ENCODE measurements at places on chromosomes 6 and 20.

- no peak for DNase-seq
Measured at GRCh38 chr6:49937017-49937416, 26.9 kb downstream of the DEFB114 start.

DNA sequence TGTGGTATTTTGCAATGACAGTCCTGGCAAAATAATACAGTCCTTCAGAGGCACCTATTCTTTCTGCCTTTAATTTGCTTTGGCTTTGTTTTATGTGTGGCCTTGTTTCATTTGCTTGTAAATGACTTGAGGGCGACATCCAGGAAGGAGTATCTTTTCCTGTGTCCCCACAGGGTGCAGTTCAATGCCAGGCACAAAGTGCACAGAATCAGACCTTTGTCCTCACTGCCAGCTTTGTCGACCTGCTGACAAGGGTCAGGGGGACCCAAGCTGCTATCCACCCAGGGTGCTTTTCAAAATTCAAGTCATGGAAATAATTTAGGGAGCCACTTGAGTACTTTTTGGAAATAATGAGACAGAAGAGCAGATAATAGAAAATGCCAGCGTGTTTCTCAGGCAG lies 37.0 kb upstream of the CDKN1A start:
- no peak for DNase-seq

- no peak for DNase-seq
Measured at GRCh38 chr20:21901470-21902275, 196.2 kb downstream of the PAX1 start.

DNA sequence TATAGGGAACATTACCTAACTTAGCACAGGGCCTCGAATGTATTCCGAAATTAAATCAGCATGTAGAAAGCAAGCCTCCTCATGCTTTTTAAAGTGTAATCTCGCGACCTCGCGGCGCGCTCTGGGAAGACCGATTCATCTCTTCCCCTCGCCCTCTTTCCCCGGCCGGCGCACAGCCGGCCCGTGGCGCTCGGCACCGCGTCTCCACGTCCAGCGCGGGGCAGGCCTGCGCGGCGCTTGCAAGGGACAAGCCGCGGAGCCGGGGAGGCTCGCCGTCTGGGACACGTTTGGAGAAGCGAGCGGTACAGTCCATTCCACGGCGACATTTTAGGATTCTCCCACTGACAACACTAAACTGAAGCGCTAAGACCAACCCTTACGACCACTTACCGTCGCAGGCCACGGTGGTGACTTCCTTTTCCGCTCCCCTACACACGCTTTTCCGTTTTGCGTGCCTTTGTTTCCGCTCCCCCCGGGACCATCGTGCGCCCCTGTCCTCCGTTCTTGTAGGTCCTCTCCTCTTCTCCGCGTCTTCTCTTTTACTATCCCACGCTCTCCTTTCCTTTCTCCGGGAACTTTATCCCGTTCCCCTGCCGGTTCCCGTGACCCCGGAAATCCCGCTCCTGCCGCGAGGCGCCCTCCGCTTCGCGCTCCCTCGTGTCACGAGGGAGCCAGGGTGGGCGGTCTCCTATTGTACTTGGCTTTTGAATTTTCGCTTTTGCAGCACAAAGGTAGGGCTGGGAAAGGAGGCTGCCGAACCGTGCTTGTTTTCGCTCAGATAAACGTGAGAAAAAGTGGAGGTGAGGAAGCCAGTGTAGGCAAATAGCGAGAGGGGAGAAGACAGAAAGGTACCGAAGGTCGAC lies at the start of gene ECHDC1:
Gene ECHDC1 (minus strand): TSS at position 664 of the 863 bp plus-strand sequence. CDS start 12,581 bp downstream, outside the sequence.
- DNase-seq: peak; percentile 65

DNA sequence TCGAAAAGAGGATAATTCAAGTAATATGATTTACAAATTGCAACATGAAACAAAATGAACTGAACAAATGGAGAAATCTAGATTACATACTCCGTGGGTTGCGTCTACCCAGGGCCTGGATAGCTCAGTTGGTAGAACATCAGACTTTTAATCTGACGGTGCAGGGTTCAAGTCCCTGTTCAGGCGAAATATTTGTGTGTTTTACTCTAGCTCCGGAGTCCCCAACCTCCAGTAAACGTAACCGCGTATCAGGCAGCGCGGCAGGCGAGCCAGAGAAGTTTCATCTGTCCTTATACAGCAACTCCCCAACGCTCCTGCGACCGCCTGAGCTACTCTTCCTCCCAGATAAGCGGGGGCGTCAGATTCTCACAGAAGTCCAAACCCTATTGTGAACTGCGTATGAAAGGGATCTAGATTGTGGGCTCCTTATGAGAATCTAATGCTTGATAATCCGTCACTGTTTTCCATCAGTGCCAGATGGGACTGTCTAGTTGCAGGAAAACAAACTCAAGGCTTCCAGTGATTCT lies 176.1 kb downstream of the TRIM27 start:
- DNase-seq: no peak

- no peak for DNase-seq
Measured at GRCh38 chr6:130090796-130091195, 72.4 kb downstream of the L3MBTL3 start.

DNA sequence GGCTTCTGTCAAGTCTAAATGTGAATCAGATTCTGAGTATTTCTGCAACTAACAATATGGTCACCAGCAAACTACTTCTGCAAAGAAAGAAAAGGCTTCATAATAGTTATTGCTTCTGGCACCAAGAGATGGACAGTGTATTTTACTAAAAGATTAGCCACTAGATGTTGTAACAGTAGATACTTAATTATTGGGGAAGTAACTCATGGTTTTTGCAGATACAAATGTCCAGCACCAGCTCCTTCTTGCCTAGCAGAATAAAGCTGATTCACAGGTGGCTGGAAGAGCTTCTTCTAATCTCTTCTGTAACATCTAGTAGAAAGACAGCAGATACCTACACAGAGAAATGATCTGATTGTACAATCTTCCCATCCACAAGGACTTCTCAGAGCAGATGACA lies 21.2 kb downstream of the ATXN1 start:
- no peak for DNase-seq

DNA sequence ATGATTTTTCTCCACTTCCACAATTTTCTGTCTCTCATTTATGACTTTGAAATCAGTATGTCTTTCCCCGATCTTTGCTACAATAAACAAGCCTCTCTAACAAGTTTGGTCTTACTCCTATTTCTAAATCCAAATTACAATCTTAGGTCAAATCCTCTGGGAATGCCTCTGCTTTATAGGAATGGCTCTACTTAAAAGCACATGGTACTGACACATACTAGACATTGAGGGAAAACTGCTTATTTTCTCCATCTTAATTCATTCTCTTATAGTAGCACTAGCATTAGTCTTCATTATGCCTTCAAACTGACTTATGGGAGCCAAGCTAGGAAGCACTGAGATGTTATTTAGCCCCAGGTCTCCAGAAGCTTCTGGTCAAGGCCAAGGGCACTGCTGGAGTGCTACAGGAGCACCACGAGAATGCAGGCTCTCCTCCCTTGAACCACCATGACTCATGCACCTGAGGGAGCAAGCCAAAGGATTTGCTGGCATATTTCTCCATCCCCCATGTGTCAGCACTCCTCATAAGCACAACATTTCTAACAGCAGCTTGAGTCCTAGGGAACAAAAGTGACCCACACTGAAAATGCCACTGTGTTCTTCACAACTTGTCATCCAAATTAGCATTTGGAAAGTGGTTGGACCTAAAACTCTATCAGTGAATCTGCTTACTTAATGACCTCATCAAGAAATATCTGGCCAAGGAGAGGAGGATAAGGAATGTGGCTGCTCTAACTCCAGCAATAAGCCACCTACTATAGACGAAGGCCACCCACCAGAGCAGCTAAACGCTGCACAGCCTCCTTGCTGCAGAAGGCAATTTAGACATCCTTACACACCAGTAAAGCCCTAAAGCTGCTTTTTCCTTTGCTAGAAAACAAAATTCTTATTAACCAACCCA lies 156.8 kb upstream of the KCNQ5 start:
- no peak for DNase-seq

- DNase-seq: no peak
Measured at GRCh38 chr6:166441325-166442078, 58.8 kb upstream of the MPC1 start.

Measured in stimulated activated CD4-positive, alpha-beta T cell treated with anti-CD3 and anti-CD28 coated beads, Interleukin-12 subunit alpha, Interleukin-12 subunit beta, amount 100 ng/mL, for 4 hours (primary cell).